ENCODE measurements at places on chromosomes 11 and 22.
A peak's percentile ranks its signal among the peaks of the same experiment; 100 is the strongest.

- DNase-seq: peak; percentile 89
Measured at GRCh38 chr11:74559110-74559933, 33.1 kb upstream of the POLD3 start.

GRCh38 chr11:58125469-58125868 lies at the start of gene OR9I1:
OR9I1 (minus strand) TSS chr11:58125530; CDS start chr11:58119444, 6,086 bp downstream.
- DNase-seq: no peak

- no peak for DNase-seq
Measured at GRCh38 chr22:36730176-36730858, 26.8 kb upstream of the CACNG2 start.

GRCh38 chr22:23147617-23148387 lies 2.5 kb downstream of the RAB36 start:
- no peak for DNase-seq

GRCh38 chr22:21446128-21446826 lies 20.9 kb upstream of the TMEM191C start:
- DNase-seq: no peak

GRCh38 chr11:116605543-116606459 lies 167.0 kb downstream of the BUD13 start:
- peak; percentile 79 for DNase-seq
